ENCODE measurements at places on chromosomes 5 and 9.

- no peak for DNase-seq
Observed at GRCh38 chr9:89113851-89114250, 64.8 kb downstream of the SHC3 start.

DNA sequence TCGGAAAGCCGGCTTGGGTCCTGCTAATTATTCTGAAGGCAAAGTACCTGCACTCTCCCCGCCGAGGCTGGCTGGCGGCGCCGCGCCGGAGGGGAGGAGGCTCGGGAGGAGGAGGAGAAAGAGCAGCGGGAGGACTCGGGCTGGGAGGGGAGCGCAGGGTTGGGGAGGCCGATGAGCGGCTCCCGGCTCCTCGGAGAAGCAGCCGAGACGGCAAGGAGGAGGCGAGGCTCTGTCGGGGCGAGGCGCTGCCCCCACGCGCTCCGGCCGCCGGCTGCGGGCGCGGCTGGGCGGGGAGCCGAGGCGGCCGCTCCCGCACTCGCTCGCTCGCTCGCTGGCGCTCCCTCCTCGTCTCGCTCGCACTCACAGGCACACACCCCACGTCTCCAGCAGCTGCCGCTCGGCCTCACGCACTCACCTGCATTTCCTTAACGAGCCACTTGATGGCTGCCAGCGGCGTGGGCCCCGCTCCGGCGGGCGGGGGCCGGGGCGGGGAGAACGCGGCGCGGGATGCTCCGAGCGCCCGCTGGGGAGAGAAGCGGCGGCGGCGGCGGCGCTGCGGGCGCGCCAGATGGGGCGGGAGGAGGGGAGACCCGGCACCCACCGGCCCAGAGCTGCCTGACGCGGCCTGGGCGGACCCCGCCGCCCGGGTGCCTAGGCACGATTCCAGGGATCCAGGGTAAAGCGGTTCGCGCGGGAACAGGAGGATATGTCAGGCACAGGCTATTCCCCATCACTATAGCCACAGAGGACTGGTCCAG is at the start of gene PTPRD:
PTPRD (minus strand) TSS at position 362 of the 758 bp plus-strand sequence.
- DNase-seq, result no peak

DNA sequence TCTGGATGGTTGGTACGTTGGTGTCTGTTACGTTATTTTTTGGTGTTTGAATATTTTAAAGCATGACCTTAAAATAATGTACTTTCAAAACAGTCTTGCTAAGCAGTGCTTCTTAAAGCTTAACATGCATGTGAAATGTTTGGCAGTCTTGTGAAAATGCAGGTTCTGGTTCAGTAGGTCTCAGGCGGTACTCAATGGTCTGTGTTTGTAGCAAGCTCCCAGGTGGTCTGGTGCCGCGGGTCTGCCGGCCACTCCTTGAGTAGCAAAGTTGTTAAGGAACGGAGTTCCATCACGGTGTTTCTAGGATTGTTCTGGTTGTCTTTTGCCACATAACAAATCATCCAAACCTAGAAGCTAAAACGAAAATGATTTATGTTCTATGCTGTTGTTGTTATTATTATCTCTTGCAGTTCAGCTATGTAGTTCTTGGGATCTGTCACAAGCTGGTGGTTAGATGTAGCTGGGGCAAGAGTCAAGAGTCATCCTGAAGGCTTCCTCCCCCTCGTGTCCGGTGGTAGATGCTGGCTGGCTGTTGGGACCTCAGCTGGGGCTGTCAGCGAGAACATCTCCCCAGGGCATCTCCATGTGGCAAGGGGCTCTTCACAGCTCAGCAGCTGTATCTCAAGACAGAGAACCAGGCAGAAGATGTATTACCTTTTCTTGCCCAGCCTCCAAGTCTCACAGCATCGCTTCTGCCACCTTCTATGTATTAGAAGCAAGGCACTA is 186.8 kb downstream of the PALM2AKAP2 start:
- no peak for DNase-seq

- DNase-seq, result no peak
Observed at GRCh38 chr5:17039170-17039569, 103.1 kb upstream of the MYO10 start.

DNA sequence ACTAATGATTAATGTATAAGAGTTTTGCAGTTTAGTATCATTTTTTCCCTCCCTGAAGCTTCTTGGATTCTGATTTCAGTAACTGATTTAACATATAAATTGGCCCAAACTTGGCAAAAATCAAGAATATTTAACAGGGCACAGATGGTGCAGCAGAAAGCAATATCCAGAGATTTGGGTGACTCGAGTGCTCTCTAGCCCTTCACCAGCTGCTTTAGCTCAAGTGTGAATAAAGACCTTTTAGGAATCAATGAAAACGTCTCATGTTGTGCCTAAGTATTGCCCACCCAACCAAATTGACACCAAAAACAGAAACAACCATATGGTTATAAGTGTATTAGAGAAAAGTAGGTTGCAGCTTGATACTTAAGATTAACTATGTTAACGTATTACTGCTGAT is 933.4 kb upstream of the PTPRD start:
- DNase-seq, result no peak

DNA sequence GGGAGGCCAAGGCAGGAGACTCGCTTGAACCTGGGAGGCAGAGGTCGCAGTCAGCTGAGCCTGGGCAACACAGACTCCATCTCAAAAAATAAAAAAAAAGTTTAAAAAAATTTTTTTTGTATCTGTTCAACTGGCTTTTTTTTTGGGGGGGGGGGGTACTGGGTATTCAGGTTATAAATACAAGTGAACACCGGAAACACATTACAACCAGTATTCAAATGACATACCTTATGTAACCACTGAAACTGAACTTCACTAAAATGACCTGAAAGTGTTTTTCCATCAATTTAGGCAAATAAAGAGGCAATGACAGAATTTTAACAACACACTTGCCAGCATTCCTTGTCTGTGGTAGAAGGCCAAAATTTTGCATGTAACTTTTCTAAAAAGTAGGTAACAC is 33.5 kb downstream of the STRBP start:
- DNase-seq, result no peak

GRCh38 chr9:36742264-36742663 is 169.6 kb downstream of the MELK start:
- no peak for DNase-seq

GRCh38 chr9:38227061-38227540 is 158.1 kb upstream of the SHB start:
- DNase-seq, result peak; percentile 61

GRCh38 chr9:73026375-73026774 is 73.5 kb upstream of the ALDH1A1 start:
- no peak for DNase-seq

GRCh38 chr5:173764332-173765028 is 123.7 kb upstream of the CPEB4 start:
- no peak for DNase-seq

DNA sequence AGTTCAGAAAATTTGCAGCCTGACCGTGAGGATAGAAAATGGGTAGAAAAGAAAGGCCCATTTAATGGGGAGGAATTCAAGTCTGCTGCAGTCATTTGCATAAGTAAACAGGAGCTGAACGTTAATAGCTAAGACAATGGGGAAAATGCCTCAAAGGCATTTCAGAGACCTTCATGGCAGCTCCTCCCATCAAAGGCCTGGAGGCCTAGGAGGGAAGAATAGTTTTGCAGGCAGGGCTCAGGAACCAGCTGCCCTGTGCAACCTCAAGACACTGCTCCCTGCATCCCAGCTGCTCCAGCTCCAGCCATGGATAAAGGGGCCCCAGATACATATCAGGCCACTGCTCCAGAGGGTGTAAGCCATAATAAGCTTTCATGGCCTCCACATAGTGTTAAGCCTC is 32.2 kb upstream of the CDH18 start:
- no peak for DNase-seq
